ENCODE measurements at places on chromosomes 1 and 21.

GRCh38 chr1:240591078-240591477, 20.9 kb downstream of the GREM2 start:
- H3K36me3 ChIP-seq: no peaks in the 10 kb centered on the region
- H3K27ac ChIP-seq: no peak overlapping the region
- DNase-seq: no peak
- H3K27me3 ChIP-seq: no peaks in the 10 kb centered on the region

DNA sequence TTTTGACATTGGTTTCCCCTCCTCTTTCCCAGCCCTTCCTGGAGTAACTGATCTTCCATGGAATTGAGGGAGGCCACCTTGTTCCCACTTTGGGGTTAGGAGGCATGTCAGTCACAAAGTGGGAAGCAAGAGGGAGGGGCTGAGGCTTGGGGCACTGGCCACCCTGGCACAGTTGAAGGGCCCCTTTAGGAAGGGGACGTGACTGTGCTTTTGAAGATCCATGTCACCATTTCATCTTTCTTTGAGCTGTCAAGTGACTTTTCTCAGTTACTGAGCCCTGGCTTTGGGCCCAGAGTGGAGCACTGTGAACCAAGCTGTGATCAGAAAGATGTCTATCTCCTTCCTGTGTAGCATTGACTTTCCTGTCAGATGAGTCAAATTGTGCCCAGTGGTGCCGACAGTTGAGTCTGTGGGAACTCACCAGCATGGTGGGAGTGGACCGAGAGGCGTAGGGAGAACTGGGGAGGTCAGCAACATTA, 38.5 kb upstream of the TDRD10 start:
- H3K4me1 ChIP-seq: peaks cover 90% of the 10 kb centered on the region
- no peaks in the 10 kb centered on the region for H3K27me3 ChIP-seq
- peak overlapping the region; percentile 58 for H3K4me3 ChIP-seq

GRCh38 chr1:51072651-51073050, 29.4 kb upstream of the C1orf185 start:
- no peak overlapping the region for H3K4me3 ChIP-seq
- H3K27me3 ChIP-seq: peaks cover 8% of the 10 kb centered on the region
- H3K4me1 ChIP-seq: no peaks in the 10 kb centered on the region
- H3K27ac ChIP-seq: no peak overlapping the region

DNA sequence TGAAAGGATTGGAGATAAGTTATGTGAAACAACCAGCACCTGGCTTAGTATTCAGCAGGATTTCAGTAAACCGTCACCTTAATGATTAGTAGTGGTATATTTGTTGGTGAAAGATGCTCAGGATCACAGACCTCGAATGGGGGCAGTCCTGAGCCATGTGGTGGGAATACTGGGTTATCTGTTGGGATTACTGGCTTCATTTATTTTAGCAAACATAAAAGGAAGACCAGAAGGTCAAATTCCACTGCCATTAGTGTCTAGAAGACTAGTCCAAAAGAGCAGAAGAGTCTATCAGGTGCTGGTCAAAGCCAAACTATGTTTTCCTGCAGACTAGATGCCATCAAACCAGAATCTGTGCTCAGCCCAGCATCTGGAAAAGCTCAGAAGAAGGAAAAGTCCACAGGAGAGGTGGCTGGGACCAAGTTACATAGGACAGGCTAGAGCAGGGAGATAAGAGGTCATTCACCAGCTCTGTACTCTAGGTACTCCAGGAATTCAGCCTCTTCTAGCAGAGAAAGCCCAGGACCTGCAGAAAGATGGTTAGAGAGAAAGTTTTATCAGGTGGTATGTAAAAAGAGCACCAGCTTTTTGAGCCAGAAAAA, 343.4 kb downstream of the PLPP3 start:
- no peak for DNase-seq
- no peaks in the 10 kb centered on the region for H3K4me1 ChIP-seq
- no peaks in the 10 kb centered on the region for H3K36me3 ChIP-seq
- no peak overlapping the region for H3K4me3 ChIP-seq
- no peak overlapping the region for H3K27ac ChIP-seq

GRCh38 chr21:8989721-8990325, 1531.6 kb upstream of the TPTE start:
- no peak for DNase-seq
- no peaks in the 10 kb centered on the region for H3K4me1 ChIP-seq
- no peak overlapping the region for H3K4me3 ChIP-seq

DNA sequence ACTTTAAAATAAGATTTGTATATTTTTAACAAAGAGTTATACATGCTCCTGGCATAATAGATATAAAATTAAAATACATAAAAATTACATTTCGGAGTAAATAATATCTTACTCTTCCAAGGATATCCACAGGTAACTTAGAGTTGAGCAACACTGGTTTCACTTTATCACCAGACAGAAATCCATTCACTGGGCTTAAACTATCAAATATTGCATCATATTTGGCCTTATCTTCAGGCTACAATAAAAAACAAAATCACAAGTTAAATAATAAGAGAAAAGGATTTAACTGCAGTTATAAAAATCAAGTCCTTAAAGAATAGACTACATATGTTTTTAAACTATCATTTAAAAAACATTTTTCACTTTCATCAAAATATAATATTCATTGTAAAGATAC, 55.5 kb downstream of the EPS15 start:
- no peak for DNase-seq
- no peak overlapping the region for H3K4me3 ChIP-seq
- no peaks in the 10 kb centered on the region for H3K27me3 ChIP-seq
- H3K27ac ChIP-seq: no peak overlapping the region
- H3K4me1 ChIP-seq: no peaks in the 10 kb centered on the region

GRCh38 chr1:114154963-114155322, 1.3 kb upstream of the SYT6 start:
- no peak for DNase-seq
- H3K27ac ChIP-seq: no peak overlapping the region
- peaks cover 19% of the 10 kb centered on the region for H3K4me1 ChIP-seq
- peaks cover 21% of the 10 kb centered on the region for H3K27me3 ChIP-seq
- H3K36me3 ChIP-seq: no peaks in the 10 kb centered on the region

DNA sequence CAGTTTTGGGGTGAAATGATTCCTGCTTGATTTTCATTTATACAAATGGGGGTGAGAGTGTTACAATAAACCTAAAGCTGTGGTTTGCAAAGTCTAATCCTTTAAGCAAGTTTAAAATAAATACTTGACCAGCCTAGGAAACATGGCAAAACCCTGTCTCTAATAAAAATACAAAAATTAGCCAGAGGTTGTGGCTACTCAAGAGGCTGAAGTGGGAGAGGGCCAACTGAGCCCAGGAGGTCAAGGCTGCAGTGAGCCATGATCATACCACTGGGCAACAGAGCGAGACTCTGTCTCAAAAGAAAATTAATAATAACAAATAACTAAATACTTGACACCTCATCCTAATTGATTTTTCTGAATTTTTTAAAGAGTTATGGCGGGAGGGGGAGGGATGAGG, 110.8 kb downstream of the EIF4G3 start:
- H3K36me3 ChIP-seq: no peaks in the 10 kb centered on the region
- no peaks in the 10 kb centered on the region for H3K4me1 ChIP-seq
- no peaks in the 10 kb centered on the region for H3K27me3 ChIP-seq
- no peak overlapping the region for H3K4me3 ChIP-seq
- DNase-seq: no peak

DNA sequence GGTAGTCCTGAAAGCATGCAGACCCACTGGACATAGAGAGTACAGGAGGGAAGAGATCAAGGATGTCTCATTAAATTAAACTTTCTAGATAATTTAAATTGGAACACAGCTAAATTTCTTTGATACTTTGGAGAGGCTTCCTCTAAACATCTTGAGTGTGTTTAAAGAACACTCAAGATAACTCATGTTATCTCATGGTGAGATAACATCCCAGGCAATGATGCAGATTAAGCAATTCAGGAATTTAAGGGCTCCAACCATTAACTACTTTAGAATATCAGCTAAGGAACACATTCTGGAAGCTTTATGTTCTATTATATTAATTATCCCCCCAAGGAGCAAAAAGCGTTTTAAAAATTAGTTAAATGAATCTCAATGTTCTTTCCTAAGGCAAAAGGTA, 289.2 kb upstream of the RUNX1 start:
- H3K4me1 ChIP-seq: peaks cover 7% of the 10 kb centered on the region
- no peaks in the 10 kb centered on the region for H3K27me3 ChIP-seq
- no peaks in the 10 kb centered on the region for H3K36me3 ChIP-seq
- no peak overlapping the region for H3K4me3 ChIP-seq
- no peak overlapping the region for H3K27ac ChIP-seq
- no peak for DNase-seq

DNA sequence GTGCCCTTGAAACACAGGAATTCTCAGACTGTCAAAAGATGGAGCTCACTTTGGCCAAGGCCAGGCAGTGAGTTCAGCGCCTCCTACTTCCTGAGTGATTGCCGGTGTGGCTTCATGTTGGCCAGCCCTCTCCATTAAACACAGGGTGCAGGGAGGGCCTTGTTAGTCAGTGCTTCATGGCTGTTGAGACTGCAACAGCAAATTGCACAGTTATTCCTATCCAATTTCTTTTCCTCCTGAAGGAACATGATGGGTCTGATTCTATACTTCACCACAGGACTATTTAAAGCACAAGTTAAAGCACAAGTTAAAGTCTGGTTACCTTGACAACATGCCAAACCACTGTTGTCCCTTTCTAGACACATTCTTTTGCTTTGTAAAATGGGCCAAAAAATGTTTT, 156.6 kb downstream of the SIPA1L2 start:
- H3K27me3 ChIP-seq: no peaks in the 10 kb centered on the region
- no peak overlapping the region for H3K4me3 ChIP-seq
- H3K4me1 ChIP-seq: no peaks in the 10 kb centered on the region

DNA sequence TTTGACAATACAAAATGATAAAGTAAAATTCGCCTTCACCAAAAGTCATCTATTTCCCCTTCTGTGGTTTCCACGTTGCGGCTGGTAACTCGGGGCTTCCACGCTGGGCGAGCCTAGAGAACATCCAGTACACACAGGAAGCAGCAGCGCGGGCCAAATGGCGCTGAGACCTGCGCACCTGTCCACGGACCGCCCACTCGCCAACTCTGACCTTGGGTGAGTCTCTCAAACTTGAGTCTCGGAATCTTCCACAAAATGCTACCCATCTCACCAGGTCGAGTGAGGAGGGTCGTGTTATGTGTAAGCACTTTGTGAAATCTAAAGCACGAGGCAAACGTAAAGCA, 820 bp upstream of the TTF2 start:
- peaks cover 49% of the 10 kb centered on the region for H3K4me1 ChIP-seq
- peak overlapping the region; percentile 93 for H3K27ac ChIP-seq
- no peaks in the 10 kb centered on the region for H3K36me3 ChIP-seq

DNA sequence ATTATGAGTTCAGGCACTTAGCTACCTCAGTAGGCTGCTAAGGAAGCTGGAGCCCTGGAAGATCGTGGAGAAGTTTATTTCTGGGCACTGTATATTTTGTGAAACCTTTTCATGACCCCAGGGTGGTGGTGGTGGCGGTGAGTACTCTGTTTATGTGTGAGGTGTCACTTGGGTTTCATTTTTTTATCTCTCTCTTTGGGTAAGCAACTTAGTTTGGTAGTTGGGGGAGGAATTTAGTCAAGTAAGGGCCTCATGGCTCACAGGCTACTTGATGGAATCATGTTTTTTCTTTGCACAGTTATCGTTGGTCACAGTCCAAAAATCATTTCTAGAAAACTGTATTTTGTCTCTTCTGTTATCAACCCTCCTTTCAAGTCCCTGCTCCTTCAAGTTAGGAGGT, 33.9 kb downstream of the C1orf141 start:
- no peak overlapping the region for H3K4me3 ChIP-seq
- peaks cover 5% of the 10 kb centered on the region for H3K27me3 ChIP-seq
- H3K4me1 ChIP-seq: no peaks in the 10 kb centered on the region
- no peaks in the 10 kb centered on the region for H3K36me3 ChIP-seq

DNA sequence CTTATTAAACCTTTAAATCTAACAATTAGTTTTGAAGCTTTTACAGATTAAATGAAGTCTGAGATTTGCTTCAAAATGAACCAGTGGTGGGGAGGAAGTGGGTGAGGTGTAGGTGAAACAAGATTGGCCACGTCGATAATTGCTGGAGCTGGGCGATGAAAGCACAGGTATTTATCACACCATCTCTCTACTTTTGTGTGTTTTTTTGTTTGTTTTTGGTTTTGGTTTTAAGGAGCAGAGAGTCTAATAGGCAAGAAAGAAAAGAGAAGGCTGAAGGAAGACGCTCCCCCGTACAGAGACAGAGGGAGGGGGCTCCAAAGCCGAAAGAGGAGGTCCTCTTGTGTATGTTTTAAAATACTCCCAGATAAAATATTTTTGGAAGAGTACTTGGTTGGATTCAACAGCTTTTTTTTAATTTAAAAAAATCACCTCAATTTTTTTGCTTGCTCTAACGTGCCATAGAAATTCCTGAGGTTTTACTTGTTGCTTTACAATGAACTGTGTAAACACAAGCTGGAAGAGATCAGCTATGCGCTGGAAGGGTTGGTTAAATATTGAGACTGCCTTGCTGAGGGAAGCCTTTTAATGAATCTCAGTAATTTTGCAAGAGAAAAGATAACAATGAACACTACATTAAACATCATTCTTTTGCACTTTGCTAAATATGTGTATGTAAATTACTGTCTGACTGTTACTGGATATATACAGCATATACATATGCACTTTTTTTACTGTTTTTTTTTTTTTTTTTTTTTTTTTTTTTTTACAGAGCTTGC, 6.7 kb upstream of the LGALS8 start:
- no peaks in the 10 kb centered on the region for H3K27me3 ChIP-seq
- H3K4me3 ChIP-seq: peak overlapping the region; percentile 79
- H3K27ac ChIP-seq: peak overlapping the region; percentile 62
- H3K4me1 ChIP-seq: peaks cover 21% of the 10 kb centered on the region
- no peak for DNase-seq
- H3K36me3 ChIP-seq: no peaks in the 10 kb centered on the region

GRCh38 chr1:174877208-174877673, 122.5 kb upstream of the CACYBP start:
- H3K4me3 ChIP-seq: peak overlapping the region; percentile 16
- no peak overlapping the region for H3K27ac ChIP-seq
- no peaks in the 10 kb centered on the region for H3K4me1 ChIP-seq
- no peaks in the 10 kb centered on the region for H3K27me3 ChIP-seq
- DNase-seq: no peak
- H3K36me3 ChIP-seq: no peaks in the 10 kb centered on the region

- DNase-seq: no peak
- no peak overlapping the region for H3K4me3 ChIP-seq
- H3K27me3 ChIP-seq: no peaks in the 10 kb centered on the region
- no peak overlapping the region for H3K27ac ChIP-seq
- H3K4me1 ChIP-seq: no peaks in the 10 kb centered on the region
These were observed 13.0 kb downstream of the COL18A1 start for GRCh38 chr21:45417951-45418300.

DNA sequence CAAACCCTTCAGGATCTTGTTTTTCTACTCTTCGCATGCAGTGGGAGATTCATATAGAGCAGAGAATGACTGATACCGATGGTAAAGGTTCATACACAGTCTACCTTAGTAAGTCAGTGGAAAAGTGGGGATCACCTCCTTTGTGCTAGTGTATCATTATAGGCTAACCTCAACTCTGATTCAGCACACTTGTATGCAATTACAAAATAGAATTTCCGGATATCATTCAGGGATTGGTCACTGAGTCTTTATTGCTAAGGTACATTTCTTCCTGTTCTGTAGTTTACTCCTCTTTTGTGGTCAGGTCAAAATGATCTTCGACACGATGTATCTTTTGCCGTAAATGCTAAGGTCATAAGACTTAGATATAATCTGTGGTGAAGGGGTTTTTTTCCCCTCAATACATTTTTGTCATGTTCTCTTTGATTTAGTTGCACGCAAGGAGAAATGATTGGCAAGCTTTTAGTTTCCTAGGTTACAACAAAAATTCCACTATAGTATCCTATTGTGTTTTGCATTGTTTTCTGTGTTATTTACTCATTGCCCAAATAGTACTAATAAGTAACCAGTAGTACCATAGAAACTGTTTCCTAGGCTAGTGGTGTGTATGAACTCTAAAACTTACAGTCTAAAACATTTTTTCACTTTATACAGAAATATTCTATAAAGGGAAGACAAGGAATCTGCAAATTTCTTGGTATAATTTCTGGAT, 35.7 kb upstream of the PLA2G4A start:
- no peaks in the 10 kb centered on the region for H3K36me3 ChIP-seq
- no peak for DNase-seq
- no peak overlapping the region for H3K4me3 ChIP-seq
- no peaks in the 10 kb centered on the region for H3K4me1 ChIP-seq

Measured in CD4-positive, CD25-positive, alpha-beta regulatory T cell (primary cell).